Glutamatergic neuron (in vitro differentiated cells): ENCODE measurements at places on chromosomes 13 and 19. TPM values are rescaled to one million over a fixed set of nuclear protein-coding genes. Genes with fewer than 3 reads are reported as not detected.

CEACAM7 gene
- total RNA-seq: not detected

HSPB6 gene
- 0.49 TPM for total RNA-seq

ZNF610 gene
- total RNA-seq: 11.6 TPM

SMAD9 gene
- 43.6 TPM for total RNA-seq

KIR2DL4 gene
- total RNA-seq: not detected

ZNF177 gene
- total RNA-seq: 6.7 TPM

FCER2 gene
- total RNA-seq: not detected

ZNF492 gene
- total RNA-seq: not detected

STARD13 gene
- total RNA-seq: 36.4 TPM

TRPC4 gene
- total RNA-seq: not detected

ZNF491 gene
- 26.0 TPM for total RNA-seq

WDR88 gene
- total RNA-seq: not detected

ZNF541 gene
- not detected for total RNA-seq

AP1M2 gene
- 1.2 TPM for total RNA-seq

PLIN5 gene
- 0.54 TPM for total RNA-seq

CEACAM4 gene
- not detected for total RNA-seq

OR7G1 gene
- total RNA-seq: not detected

C19orf67 gene
- 0.71 TPM for total RNA-seq

UBE2M gene
- 118 TPM for total RNA-seq

LENG9 gene
- 4.7 TPM for total RNA-seq

ONECUT3 gene
- 15.4 TPM for total RNA-seq

PTGER1 gene
- 2.0 TPM for total RNA-seq

LNX2 gene
- total RNA-seq: 3.2 TPM

MEGF8 gene
- 72.8 TPM for total RNA-seq

F2RL3 gene
- not detected for total RNA-seq

ZNF627 gene
- 48.2 TPM for total RNA-seq

C19orf73 gene
- 3.2 TPM for total RNA-seq

FCAR gene
- not detected for total RNA-seq

FCHO1 gene
- total RNA-seq: 45.2 TPM

FXYD3 gene
- total RNA-seq: not detected

MEIOSIN gene
- total RNA-seq: not detected

LGALS7 gene
- not detected for total RNA-seq

CTXN1 gene
- total RNA-seq: 90.6 TPM

CGB5 gene
- total RNA-seq: not detected

RPS5 gene
- total RNA-seq: 571 TPM

EPS8L1 gene
- total RNA-seq: 114 TPM

IZUMO1 gene
- total RNA-seq: not detected

GPC5 gene
- total RNA-seq: 10.2 TPM

CGB2 gene
- not detected for total RNA-seq

SCGB2B2 gene
- 1.2 TPM for total RNA-seq

C3 gene
- total RNA-seq: 0.69 TPM

LACC1 gene
- total RNA-seq: 1.7 TPM

CALR3 gene
- not detected for total RNA-seq

NTF4 gene
- total RNA-seq: not detected

EML2 gene
- 53.2 TPM for total RNA-seq
